ENCODE measurements at places on chromosomes 4 and X. TPM values are rescaled to one million over a fixed set of nuclear protein-coding genes. Genes with fewer than 3 reads are reported as not detected.

- no peak for DNase-seq
Observed at GRCh38 chrX:10484683-10485247, 135.6 kb downstream of the MID1 start.

GRCh38 chr4:78033861-78034260 is 23.3 kb upstream of the FRAS1 start:
- DNase-seq: no peak

GRCh38 chr4:100872811-100873210 is 355.0 kb upstream of the EMCN start:
- no peak for DNase-seq

- DNase-seq: no peak
Observed at GRCh38 chrX:148914783-148915182, 414.4 kb downstream of the AFF2 start.

DNA sequence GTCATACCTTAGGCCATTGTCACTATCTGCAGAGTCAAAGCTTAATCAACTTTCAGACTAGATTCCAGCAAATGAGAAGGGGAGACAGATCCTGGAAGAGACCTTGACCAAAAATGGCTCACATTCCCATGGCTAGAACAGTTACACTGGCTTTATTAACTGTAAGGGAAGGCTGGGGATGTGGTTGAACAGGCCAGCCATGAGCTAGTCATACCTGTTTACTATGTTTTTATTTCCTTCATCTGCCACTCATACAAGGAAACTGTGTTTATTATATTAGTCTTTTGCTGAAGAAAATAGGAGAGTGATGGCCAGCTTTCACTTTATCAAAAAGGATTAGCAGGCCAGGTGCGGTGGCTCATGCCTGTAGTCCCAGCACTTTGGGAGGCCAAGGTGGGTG is 319.7 kb downstream of the RAPGEF2 start:
- DNase-seq: no peak

DNA sequence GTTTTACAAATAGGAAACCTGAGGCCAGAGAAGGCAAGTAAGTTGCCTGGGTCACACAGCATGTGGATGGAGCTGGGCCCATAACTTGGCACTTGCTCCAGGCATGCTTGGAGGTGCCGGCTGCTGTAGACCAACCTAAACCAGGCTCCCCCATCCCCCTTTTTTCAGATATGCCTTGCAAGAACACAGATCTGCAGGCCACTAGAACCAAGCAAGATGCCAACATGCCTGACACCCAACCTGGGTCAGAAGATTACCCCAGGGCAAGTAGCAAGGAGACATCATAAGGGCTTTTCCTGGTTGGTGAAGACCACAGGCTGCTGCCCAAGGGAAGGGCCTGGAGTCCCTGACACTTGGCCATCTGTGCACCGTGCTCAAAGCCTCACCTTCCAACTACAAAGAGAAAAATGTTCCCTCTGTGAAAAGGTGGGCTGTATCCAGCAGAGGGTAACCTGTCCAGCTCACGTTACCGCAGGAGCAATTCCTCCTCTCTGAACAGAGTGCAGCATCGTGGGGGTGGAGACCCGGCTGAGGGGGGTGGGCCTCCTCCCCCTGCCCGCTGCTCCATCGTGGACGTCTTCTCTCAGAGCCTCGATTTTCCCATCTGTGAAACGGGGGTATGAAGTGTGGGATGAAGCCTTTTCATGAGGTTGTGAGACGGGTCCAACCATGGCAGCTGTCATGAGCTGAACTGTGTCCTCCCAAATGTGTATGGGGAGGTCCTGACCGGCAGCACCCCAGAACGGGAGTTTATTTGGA is 23.0 kb downstream of the HMX1 start:
- no peak for DNase-seq

GRCh38 chr4:27643101-27643500 is 782.5 kb downstream of the STIM2 start:
- DNase-seq: no peak

DNA sequence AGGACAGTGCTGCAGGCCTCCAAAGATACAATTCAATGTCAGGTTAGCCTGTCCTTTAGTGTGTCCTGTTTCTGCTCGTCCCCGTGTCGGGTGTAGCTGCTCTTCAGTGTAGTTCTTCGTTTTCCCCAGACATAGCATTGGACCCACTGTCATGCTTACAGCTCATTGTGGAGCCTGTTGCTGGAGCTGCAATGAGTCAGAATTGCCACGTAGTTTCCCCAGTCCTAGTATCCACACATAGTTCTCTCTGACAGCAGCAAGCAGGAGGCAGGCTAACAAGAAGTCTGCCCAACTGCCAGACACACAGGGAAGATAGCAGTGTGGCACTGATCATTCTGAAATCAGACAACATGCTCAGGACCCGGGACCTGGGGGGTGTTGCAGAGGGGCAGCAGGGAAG is 49.2 kb downstream of the MOSPD2 start:
- no peak for DNase-seq

GRCh38 chrX:134711135-134711921 is 53.1 kb upstream of the PLAC1 start:
- no peak for DNase-seq

- no peak for DNase-seq
Observed at GRCh38 chr4:87209696-87210095, 10.7 kb downstream of the KLHL8 start.

DNA sequence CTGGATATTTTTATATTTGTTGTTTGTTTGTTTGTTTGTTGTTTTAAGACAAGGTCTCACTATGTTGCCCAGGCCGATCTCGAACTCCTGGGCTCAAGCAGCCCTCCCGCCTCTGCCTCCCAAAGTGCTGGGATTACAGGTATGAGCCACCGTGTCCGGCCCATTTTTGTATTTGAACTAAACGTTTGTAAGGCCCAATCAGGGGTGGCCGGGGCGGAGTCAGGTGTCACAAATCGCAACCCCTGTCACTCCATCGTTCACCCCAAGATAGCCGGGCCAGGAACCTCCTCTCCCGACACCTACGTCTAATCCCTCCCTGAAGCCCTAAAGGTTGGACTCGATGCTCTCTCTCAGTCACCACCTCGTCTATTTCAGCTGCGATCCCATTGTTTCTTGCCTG is 722 bp upstream of the EFHC2 start:
- no peak for DNase-seq

DNA sequence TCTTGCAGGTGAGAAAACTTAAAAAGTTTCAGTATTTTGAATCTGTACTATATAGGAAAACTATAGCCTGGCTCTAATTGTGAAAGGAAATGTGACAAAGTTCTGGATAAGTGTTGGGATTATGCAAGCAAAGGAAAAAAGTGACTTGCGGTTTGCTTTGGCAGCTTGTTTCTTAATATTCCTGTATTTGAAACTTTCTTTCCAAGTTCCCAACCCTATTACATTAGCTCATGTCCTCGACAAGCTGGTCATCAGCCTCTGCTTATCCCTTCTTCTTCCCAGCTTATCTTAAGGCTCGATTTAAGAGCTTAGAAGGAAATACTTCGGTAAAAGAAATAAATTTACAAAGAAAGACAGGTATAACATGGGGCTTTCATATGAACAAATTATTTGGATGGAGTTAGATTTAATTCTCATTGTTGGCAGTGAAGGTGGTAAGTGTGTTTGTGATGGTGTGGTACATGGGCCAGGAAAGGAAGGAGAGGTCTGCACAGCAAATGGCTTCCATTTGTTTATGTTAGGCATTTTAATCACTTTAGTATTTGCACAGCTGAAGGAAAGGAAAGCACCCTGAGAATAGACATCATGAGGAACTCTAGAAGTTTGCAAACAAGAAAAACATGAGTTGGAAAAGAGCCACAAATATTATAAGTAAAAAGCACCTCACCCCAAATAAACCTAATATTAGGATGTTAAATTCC is 5.1 kb upstream of the MYOZ2 start:
- no peak for DNase-seq

- DNase-seq: no peak
Observed at GRCh38 chrX:72394518-72395170, 88.9 kb upstream of the CITED1 start.

DNA sequence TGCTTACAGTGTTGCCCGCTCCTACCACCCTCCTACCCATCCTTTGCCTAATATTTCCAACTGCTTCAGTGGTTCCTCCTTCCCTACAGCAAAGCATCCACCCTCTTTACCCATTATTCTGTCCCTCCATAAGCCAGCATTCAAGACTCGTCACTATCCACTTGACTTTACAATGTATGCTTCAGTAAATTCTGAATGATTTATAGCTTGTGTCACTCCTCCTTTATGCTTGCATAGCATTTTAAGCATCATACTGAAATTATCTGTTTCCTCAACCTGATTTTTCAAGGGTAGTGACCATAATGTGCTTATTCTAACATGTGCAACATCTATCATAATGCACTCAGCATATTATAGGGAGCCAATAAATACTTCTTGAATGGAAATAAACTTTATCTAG is 365.5 kb downstream of the RAB28 start:
- no peak for DNase-seq

- DNase-seq: no peak
Observed at GRCh38 chrX:148672517-148672916, 172.1 kb downstream of the AFF2 start.

The SGMS2 gene
- total RNA-seq: 26.7 TPM

The EDNRA gene
- total RNA-seq: 0.35 TPM

The OCRL gene
- total RNA-seq: 36.4 TPM

The NDP gene
- total RNA-seq: not detected

The GPR50 gene
- total RNA-seq: not detected

The GPC4 gene
- not detected for total RNA-seq
